ENCODE measurements at places on chromosomes 11 and 22.

DNA sequence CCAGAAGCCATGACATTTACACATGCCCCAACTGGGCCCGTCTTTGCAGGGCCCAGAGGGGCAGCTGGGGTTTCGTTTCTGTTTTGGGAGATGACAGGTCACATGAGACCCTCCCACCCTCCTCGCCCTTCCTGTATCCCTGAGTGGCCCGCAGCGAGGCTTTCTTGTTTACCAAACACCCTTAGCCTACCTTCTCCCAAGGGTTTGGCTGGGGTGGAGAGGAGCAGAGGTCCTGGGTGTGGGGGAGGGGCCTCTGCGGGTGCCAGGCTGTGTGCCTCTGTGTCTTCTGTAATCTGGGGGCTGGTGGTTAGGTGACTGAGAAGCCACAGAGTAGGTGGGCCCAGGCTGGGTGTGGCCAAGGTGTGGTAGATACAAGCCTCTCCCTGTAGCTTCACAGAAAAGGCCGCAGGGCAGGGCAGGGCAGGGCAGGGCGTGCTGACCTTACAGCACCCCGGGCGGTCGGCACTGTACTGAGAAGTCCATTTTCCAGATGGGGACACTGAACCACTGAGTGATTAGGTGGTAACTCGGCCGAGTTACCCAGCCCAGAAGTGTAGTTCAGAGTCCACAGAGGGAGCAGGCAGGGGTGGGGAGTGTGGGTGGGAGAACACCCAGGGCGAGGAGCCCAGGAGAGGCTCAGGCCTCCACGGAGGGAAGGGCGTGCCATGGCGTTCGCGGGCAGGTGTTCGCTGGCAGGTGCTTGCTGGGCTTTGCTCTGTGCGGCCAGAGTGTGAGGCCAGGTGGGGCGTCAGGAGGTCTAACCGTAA is 8.7 kb downstream of the PRR5 start:
- DNase-seq, result no peak

DNA sequence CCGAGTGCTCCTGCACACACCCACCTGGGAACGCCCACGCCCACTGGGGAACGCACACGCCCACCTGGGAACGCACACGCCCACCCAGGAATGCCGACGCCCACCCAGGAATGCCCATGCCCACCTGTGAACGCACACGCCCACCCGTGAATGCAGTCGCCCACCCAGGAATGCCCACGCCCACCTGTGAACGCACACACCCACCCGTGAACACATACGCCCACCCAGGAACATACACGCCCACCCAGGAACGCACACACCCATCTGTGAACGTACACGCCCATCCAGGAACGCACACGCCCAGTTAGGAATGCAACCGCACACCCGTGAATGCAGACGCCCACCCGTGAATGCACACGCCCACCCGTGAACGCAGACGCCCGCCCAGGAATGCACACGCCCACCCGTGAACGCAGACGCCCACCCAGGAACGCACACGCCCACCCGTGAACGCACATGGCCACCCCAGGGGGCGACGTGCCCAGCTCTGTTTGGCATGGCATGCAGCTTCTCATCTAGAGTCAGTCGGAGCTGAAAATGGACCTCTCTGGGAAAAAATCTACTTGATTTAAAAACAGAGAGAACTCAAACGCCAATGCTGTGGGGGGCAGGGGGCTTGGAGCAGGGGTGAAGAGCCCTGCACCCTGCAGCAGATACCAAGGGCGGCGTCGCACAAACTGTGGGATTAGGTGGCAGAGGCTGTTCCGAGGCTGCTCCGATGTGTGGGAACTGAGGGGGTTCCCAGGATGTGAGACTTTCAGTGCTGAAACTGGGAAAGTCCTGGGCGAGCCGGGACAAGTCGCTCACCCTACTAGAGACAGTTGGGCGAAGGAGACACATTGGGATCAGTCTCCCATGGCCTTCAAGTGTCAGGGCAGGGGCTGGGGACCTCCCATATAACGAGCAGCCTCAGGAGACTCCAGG is 83.3 kb downstream of the MYEOV start:
- no peak for DNase-seq

- DNase-seq, result no peak
Measured at GRCh38 chr11:116831790-116832349, 2.2 kb downstream of the APOC3 start.

DNA sequence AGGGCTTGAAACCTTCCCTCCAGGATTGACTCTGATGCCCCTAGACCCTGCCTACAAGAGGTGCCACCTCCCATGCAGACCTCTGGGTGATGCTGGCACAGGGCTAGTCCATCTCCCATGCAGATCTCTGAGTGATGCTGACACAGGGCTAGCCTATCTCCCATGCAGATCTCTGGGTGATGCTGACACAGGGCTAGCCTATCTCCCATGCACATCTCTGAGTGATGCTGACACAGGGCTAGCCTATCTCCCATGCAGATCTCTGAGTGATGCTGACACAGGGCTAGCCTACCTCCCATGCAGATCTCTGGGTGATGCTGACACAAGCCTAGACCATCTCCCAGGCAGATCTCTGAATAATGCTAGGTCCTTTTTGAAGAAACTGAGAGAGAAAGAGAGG is 321.7 kb downstream of the NTM start:
- no peak for DNase-seq

GRCh38 chr22:45451972-45452371 is 38.5 kb downstream of the RIBC2 start:
- no peak for DNase-seq

GRCh38 chr11:17314232-17314547 is 37.4 kb upstream of the NCR3LG1 start:
- DNase-seq, result peak; percentile 18

- no peak for DNase-seq
Measured at GRCh38 chr11:6611092-6611962, 689 bp downstream of the TAF10 start.

DNA sequence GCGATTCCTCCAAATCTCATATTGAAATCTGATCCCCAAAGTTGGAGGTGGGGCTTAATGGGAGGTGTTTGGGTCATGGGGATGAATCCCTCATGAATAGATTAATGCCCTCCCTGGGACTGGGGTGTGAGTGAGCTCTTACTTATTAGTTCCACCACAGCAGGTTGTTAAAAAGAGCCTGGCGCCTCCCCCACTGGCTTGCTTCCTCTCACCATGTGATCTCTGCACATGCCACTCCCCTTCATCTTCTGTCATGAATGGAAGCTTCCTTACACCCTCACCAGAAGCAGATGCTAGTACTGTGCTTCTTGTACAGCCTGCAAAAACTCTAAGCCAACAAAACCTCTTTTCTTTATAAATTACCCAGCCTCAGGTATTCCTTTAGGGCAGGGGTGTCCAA is 8.8 kb downstream of the RRAS2 start:
- DNase-seq, result no peak

All from smooth muscle cell of the brain vasculature (primary cell).